BJ (cell line): ENCODE measurements at places on chromosomes 6 and 20.

DNA sequence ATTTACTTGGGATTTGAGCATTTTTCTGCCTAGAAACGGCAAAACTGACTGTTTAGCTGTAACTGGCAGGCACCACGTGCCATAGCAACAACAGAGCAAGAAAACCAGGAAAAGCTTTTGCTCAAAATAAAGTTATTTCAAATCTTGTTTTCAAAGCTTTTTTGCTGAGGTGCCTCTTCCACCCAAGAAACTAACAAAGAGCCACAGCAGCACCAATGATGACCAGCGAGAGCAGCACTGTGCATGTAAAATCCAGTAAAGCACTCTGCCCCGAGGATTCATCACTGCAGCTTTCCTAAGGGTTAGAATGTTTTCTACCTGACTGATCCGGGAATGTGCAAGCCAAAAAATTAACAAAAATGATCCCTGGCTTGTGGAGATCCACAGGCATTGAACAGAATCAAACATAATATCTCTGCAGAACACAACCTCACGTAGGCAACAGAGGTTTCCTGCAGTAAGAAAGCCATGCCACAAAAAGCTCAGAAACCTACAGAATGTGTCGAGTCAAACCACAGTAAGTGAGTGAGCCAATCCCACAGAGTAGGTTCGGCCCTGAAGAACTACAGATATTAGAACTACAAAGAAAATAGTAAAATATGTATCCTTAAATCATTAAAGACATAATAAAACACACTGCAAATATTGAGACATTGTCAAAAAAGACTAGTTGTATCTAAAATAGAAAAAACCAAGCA is 7.4 kb upstream of the ULBP3 start:
- DNase-seq, result no peak

DNA sequence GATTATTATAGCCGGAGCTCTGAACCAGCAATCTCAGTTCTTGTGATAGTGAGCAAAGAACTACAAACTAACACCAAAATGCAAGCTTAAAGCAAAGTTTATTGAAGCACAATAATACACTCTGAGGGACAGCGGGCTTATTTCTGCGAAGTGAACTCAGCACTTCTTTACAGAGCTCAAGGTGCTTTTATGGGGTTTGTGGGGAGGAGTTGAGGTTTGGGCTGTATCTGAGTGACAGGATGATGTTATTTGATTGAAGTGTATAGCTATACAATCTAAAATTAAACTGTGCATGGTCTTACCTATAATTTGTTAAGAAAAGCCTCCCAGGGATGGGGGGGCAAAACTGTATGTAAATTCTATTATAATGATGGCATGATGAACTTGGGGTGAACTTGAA is 1.0 kb upstream of the HFE start:
- DNase-seq, result no peak

GRCh38 chr6:166752097-166752496 is 125.0 kb upstream of the RPS6KA2 start:
- DNase-seq, result no peak

- no peak for DNase-seq
Observed at GRCh38 chr20:35311409-35311808, 19.2 kb upstream of the FAM83C start.

DNA sequence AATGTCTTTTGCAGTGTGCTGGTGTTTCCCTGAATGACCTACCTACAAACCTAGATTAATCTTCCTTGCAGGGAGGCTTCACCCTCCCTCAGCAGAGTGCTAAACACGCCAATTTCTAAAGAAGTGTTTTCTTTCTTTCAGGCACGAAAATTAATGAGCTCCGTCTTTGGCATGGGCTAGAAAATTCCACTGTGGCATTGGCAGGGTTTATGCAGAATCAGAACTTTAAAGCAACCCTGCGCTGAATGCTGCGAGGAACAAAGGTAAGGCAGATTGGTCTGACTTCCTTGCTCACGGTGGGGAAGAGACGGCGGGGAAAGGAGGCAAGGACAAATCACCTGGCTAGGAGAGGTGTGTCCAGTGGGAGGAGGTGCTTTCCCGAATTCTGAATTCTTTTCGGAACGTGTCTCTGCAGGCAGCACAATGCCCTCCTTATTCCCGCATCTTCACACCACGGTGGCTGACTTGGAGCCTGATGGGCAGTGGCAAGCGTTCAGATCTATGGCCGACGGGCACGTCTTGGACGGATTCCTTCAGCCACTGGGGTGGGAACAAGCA is 6.2 kb upstream of the BANF2 start:
- DNase-seq, result no peak

DNA sequence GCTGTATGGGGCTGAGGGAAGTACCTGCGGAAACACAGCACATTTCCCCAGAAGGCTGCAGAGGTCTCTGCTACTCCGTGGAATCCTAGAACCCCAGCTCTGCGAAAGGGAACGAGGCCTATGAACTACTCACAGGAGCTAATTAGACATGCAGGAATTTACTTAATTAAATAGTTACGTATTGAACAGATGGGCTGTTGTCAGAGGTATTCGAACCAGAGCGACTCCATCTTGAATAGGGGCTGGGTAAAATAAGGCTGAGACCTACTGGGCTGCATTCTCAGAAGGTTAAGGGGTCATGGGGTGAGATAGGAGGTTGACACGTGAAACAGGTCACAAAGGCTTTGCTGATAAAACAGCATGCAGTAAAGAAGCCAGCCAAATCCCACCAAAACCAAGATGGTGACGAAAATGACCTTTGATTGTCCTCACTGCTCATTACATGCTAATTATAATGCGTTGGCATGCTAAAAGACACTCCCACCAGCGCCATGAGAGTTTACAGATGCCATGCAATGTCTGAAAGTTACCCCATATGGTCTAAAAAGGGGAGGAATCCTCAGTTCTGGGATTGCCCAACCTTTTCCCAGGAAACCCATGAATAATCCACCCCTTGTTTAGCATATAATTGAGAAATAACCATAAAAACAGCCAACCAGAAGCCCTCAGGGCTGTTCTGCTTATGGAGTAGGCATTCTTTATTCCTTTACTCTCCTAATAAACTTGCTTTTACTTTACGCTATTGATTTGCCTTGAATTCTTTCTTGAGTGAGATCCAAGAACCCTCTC is 14.7 kb upstream of the SSTR4 start:
- no peak for DNase-seq

DNA sequence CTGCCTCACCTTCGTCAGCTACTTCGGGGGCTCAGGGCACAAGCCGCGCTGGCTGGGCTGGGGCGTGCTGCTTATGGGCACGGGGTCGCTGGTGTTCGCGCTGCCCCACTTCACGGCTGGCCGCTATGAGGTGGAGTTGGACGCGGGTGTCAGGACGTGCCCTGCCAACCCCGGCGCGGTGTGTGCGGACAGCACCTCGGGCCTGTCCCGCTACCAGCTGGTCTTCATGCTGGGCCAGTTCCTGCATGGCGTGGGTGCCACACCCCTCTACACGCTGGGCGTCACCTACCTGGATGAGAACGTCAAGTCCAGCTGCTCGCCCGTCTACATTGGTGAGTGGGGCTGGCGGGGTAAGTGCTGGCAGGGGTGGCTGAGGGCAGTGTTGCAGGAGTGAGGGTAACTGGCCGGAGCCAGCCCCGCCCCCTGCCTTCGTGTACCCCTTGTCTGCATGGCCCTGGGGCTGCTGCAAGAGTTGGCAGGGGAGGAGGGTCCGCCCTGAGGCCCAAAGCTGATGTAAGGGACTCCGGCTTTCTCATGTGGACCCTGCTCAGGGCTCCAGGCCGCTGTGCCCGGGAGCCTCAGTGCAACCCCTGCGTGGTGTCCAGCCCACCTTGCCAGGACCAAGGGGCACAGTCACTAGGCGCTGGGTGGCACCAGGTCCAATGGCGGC is 14.8 kb downstream of the SLCO4A1 start:
- DNase-seq, result no peak

- peak; percentile 68 for DNase-seq
Observed at GRCh38 chr6:155223646-155224451, 40.0 kb upstream of the CLDN20 start.

DNA sequence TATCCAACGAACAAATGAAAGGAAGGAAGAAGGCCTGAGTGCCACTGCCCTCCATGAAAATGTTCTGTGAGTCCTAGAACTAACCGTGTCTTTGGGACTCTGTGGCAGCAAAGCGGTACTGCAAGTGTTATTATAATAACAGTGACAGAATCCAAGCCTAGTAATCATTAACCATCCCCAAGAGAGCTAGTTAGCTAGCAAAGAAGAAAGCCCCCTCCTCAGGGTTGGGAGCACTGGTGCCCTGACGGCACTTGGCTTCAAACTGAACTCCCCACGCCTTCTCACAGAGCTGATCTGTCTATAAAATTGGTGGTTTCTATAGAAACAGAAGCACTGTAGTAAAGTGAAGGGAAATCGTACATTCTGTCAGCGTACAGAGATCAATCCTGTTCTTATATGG is 239.8 kb downstream of the PTPRT start:
- no peak for DNase-seq

GRCh38 chr6:30821862-30822784 is 62.2 kb upstream of the DDR1 start:
- no peak for DNase-seq

DNA sequence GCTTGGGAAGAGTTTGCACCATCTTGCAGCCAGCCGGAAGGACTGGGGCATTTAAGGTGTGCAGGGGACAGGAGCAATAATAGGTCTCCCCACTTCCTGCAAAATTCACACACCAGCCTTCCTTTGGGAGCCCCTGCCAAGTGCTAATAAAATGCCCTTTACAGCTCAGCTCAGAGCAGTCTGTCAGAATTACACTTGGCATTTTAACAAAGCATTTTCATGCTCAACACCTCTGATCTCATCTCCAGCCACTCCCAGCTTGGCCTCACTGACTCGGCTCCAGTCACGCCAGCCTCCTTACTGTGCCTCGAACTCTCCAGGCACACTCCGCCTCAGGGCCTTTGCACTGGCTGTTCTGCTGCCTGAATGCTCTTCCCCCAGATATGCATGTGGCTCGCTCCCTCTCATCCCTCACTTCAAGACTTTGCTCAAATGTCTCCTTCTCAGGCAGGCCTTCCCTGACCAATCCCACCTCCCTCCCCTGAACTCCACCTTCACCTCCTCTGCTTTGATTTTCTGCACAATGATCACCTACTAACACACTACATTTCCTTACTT is 43.7 kb downstream of the GRM4 start:
- no peak for DNase-seq

GRCh38 chr20:23116311-23117089 is 30.4 kb upstream of the CD93 start:
- DNase-seq, result peak; percentile 5

DNA sequence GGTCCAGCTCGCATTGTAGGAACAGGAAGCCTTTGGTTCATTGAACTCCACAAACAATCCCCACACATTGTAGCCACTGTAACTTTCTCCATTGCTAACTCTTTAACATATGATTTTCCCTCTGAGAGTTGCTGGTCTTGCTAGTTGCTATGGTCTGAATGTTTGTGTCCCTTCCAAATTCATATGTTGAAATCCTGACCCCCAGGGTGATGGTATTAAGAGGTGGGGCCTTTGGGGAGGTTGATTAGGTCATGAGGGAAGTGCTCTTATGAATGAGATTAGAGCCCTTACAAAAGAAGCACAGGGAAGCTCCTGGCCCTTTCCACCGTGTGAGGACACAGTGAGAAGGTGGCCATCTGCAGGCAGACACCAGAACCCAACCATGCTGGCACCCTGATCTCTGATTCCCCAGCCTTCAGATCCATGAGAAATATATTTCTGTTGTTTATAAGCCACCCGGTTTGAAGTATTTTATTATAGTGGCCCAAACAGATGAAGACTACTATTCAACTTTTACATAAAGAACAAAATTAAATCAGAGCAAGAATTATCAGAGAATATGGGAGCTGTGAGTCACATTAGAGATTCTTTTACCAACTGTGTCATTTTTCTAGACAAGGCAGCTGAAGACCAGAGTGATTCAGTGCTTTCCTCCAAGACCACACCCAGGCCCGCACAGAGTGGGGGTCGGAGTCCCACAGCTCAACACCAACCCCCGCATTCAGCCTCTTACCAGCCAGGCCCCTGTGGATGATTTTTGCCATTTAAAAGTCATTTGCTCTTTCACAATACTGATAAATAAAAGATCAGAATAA is 143.0 kb downstream of the SAMD5 start:
- DNase-seq, result no peak

DNA sequence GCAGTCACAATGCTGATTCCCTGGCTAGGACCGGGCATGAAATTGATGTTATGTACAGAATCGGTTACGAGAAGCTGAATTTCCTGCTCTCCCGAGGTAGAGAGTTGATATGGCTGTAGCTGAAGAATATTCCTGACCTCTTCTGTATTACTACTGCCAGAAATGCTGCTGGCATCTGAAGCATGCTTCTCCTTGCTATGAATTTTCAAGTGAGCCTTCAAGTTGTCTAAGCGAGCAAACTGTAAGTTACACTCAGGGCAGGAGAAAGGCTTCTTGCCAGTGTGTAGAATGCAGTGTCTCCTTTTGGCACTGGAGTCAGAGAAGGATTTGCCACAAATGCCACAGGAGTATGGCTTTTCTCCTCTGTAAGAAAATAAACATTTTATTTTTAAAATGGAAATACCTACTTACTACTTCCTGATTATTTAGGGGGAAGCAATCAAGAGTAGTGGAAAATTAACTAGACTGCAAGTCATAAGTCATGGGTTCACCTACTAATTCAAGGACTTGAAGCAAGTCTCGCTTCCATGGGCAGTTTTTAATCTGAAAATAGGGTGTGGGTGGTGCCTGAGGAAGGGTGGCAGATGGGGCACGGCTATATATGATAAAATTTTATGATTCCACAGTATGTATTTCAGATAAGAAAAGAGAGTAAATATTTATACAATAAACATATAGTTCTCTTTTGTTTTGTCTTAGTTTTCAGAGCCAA is 10.8 kb upstream of the MICAL1 start:
- DNase-seq, result no peak

- DNase-seq, result no peak
Observed at GRCh38 chr20:17449031-17449430, 82.1 kb downstream of the BFSP1 start.

- no peak for DNase-seq
Observed at GRCh38 chr20:60224914-60225313, 266.7 kb downstream of the CDH26 start.

- no peak for DNase-seq
Observed at GRCh38 chr20:51687108-51687507, 81.1 kb downstream of the ATP9A start.

GRCh38 chr20:63858393-63859165 is 2.7 kb upstream of the ABHD16B start:
- DNase-seq, result no peak

DNA sequence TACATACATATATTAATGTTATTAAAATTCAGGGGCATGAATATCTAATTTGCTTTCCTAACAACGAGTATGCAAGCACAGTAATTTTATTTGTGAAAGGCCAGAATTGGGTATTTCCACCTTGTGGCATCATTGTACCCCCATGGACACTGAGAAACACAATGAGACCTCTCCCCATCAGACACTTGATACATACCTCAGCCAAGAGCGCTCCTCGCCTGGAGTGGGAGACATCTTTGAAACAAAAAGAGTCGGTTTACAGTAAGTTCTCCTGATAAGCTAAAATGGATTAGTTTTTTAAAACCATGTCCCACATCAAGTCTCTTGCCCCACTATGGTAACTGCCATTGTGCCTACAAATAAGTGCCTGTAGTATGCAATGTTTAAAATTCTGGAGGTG is 2.1 kb downstream of the CNR1 start:
- no peak for DNase-seq
